ELF-1 (cell line): ENCODE measurements at places on chromosomes 7 and 10.

DNA sequence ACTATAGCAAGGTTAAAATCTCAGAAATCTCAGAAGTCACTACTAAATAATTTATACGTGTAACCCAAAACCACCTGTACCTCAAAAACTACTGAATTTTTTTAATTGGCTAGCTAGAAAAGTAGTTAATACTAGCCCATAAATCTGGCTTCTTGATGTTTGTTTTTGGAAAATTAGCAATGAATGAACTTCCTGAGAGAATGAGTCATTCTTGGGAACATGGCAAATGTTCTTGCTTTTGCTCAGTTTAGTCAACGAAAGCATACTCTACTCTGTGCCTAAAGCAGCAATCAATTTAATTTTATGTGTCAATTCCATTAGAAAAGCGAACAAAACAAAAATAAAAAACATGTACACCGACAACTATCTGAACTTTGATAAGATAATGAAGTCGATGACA is 69.2 kb downstream of the SEMA3E start:
- DNase-seq = no peak

GRCh38 chr7:38306171-38306570 is 32.7 kb upstream of the TARP start:
- DNase-seq = no peak

GRCh38 chr7:46600340-46600739 is 679.3 kb upstream of the IGFBP3 start:
- DNase-seq = no peak

DNA sequence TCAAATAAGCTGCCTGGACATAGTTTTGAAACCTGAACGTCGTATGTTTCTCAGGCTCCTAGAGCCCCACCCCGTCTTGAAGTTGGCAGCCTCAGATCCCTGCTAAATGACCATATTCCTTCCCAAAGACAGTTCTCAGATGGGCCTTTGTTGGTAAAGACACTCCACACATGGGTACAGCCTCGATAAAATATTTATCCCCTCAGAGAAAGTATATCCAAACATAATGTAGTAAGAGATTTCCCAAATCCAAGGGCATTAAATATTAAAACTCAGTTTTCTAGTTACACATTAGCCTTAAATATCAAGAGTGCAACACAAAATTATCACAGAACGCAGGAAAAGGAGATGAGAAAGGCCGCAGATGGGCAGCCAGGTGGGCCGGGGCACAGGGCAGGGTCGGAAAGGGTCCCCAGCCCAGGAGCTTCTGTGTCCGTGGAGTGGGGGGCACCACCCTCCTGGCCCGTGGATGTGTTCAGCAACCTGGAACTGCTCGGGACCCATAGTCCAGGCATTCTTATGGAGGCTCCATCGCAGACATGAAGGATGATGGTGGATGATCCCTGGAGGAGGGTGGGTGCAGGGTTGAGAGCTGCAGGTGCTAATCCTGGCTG is 1.5 kb upstream of the CFAP46 start:
- no peak for DNase-seq

DNA sequence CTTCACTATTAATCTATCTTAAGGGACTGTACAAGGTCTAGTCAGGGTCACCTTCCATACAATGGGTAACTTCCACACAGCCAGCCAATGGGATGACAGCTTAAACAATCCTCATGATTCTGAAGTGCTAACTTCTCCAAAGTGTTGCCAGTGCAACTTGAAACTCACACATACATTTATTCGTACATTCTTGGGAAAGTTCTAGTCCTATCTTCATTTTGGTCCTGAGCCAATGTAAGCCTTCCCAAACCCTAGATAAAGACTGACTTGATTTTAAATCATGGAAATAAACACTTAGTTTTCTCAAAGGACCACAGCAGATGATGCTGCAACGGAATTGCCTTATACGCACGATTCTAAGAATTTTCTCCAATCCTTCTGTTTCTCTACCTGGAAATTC is 117.5 kb upstream of the COL1A2 start:
- DNase-seq = no peak

DNA sequence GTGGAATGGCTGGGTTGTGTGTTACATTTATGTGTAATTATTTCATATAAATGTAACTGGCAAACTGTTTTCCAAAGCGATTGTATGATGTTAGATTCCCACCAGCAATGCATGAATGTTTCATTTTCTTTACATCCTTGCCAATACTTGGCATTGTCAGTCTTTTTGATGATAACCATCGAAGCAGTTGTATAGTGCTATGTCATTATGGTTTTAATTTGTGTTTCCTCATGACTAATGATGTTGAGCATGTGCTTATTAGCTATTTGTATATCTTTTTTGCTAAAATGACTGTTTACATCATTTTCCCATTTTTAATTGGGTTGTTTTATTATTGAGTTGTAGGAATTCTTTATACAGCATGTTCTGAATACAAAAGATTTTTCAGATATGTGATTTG is 22.3 kb downstream of the AHCYL2 start:
- DNase-seq = no peak

DNA sequence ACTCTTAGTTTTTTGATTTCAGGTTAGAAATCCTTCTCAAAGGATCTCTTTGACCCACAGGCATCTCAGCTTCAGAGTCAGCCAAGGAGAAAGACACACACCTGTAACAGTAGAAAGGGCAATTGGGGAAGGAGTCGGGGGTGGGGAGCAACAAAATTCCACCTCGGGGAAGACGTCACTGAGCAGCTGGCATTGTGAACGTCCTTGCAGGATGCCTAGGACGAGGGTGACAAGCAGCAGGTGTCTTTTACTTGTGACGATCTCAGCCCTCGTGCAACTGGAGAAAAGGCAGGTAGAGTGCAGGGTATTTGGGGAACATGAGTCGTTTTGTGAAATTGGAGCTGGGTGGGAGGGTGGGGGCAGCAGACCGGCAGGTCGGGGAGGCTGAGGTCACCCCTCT is 627.0 kb downstream of the ACTR3B start:
- DNase-seq = no peak

DNA sequence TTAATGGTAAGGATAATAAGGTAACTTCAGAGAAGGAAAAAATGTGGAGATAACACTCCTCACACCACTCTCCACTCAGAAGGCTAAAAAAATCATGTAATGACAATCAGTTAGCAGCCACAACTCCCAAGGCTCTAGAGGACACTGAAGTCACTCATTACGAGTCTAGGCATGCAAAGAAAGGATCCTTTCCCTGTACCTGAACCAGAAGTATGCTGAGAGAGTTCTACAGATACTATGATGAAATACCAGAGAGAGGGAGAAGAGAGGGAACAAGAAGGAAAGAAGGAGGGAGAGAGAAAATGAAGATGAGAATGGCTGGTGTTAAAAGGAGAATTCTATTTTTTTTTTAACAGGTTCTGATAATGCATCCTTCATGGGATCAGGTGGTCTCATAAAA is 224.3 kb upstream of the PLXNA4 start:
- no peak for DNase-seq

DNA sequence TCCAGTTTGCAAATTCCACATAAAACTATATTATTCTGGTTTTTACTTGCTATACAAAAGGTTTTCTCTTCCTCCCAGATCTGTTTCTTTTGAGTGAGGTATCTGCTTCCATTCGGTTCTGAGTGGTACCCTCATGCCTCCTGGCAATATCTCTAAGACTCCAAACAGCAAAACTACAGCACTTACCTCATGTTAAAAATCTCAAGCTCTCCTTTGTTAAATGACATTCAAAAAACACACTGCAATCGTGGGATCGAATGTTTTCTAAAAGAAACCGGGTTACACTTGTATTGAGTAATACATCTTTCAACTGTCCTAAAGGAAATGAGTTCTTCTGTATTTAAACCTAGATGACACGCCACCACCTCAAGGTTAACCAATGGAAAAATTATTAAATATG is 11.1 kb downstream of the YWHAG start:
- no peak for DNase-seq

DNA sequence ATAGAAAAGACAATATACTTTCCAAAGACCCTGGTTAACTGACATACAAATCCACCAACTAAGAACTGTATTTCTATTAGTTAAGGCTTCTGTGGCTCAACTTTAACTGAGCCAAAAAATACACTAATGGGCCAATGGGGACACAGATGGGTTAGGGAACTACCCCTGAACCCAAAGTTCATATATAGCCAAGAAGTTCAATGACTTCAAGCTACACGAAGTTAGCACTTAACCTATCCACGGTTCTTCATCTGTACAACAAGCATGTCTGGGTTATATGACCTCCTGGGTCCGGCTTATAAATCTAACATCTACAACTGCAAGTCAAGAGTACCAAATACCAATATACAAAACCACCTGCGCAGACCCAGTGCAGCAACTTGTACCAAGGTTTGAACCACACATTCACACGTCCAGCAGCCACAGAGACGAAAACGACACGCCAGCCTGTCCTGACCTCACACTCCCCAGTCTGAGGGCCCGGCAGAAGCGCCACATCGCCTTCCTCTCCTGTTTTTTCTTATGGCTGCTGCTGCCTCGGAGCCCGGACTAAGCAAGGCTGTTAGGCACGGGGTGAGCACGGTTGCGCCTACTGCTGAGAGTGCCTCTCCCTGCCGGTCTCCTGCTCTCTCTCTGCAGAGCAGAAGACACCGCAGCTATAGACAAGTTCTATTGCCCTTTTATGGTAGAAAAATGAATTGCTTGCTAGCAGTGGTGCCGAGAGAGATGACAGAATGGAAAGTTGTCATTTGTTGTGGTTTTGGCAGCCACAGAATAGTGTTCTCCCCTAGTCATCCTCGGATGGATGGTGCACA is 86.3 kb downstream of the RNF216 start:
- DNase-seq = no peak

DNA sequence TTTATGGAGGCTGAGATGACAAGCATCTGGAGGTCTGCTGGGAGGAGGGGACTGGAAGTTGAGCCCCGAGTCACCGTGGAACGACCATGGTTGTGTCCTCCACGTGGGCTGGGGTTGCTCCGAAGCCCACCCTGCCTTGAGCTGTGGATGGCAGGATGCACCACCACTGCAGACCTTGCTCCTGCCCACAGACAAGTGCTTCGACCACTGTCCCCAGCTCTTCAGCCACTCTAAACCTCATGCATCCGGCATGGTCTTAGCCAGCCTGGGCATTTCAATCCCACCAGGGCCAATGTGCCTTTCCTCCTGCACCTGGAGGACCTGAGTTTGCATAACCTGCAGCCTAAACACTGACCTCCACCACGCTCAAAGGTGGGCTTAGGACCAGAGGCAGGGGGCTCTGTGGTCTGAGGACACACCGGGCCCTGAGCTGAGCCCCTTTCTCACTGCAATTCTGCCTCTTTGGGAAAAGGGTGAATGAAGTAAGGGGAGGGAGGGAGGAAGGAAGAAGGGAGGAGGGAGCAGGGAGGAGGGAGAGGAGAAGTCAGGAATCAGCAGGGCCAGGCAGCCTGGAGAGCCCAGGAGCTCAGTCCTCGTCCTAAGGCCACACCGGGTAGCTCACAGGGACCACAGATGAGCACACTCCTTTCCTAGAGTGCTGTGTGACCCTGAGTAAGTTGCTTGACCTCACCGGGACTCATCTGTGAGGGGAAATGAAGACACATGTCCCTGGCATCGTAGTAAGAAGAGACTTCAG is 44.8 kb upstream of the DNAAF5 start:
- no peak for DNase-seq

DNA sequence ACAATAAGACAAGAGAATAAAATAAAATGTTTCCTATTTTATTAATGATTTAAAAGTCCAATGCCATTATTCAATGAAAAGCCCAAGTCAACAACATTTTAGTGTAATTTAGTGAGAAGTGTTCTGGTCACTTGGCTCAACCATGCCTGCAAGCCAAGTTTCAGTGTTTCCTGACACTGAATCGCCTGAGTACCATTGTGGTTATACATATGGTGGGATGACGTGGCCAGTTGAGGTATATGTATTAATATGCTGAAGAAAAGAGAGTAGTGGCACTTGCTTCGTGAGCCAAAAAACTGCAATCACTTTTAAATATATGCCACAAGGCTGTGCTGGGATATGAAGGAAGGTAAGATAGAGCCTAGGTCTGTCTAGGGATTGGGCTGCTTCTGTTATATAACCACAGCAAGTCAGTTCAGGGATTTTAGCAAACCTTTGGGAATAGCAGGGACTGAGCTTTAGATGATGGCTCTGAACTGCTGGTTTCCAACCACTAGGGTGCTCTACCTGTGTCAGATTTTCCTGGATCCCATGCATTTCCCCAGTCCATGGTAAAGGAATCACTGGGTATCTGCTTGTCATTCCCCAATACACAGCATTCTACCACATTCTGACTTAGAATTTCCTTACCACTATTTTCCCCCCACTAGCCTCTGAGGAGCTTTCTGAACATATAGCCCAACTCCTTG is 214.0 kb upstream of the PRPS1L1 start:
- no peak for DNase-seq

GRCh38 chr7:115015619-115016018 is 93.7 kb downstream of the MDFIC start:
- no peak for DNase-seq

GRCh38 chr7:133310232-133310862 is 57.5 kb downstream of the EXOC4 start:
- no peak for DNase-seq

DNA sequence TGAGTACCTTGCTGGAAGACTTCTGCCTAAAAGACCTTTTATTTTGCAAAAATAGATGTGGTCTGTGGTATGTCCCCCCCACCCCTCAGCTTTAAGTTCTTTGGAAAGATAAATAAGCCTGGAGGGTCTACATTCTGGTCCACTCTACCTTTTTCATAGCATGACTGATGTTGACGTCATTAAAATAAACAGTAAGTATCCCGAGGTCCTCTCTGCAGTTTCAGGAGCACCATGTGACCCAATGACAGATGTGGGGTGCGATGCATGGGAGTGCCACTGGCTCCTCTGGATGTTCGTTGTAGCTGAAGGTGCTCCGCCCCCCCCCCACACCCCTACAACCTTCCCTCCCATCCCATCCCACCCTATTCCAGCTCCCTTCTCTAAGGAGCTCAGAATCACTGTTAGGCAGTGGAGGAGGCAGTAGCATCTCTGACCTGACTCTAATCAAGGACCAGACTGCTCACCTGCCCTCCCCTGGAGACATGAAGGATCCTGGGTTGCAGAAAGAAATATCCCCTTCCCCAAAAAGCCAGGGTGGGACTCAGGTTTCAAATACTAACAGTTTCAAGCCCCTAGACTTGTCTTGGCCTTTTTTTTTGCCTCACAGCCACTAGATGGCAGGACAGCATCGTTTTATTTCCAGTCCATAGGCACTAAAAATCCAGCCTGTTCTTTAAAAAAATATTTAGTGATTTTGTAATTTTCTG is 25.1 kb downstream of the CASP7 start:
- peak; percentile 30 for DNase-seq

GRCh38 chr10:124459395-124459794 is 2.2 kb upstream of the LHPP start:
- DNase-seq = peak; percentile 74

DNA sequence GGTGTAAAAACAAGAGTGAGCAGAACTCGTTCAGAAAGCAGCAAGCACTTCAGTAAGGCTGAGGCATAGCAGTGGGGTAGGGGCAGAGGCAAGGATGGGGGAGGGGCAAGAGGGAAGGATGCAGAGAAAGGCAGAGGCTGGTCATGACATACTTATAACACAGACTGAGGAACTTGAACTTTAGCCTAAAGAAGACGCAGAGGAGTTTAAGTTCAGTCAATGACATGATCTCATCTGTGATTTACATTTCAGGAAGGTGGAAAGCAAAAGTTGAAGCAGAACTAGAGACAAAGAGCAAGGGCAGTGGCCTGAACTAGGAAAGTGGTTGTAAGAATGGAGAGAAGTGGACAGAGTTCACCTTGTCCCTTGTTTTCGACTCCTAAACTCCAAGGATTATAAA is 15.8 kb downstream of the MACC1 start:
- no peak for DNase-seq

- no peak for DNase-seq
Observed at GRCh38 chr7:3092468-3092867, 48.8 kb upstream of the CARD11 start.
